ENCODE measurements at places on chromosomes 7 and 10. TPM values are rescaled to one million over a fixed set of nuclear protein-coding genes. Genes with fewer than 3 reads are reported as not detected.

- no peak for DNase-seq
These were observed 12.9 kb downstream of the GRM8 start for GRCh38 chr7:127239814-127240213.

DNA sequence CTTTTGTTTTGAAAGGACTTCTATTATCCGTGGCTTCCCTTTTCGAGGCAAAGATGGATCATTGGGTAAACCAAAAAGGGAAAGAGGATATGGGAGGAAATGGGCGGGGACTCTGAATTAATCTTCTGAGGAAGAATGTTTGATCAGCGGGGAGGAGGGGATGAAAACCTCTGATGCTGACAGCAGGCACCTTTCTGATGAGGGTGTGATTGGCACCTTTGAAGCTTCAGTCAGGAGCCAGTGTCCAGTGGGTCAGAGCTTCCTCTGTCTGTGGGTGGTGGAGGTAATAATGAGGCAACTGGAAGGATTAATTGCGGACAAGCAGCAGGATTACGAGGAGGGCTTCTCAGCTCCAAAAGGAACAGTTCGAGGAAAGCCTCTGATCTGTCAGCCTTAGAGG, 877.6 kb downstream of the LRMDA start:
- DNase-seq: no peak

DNA sequence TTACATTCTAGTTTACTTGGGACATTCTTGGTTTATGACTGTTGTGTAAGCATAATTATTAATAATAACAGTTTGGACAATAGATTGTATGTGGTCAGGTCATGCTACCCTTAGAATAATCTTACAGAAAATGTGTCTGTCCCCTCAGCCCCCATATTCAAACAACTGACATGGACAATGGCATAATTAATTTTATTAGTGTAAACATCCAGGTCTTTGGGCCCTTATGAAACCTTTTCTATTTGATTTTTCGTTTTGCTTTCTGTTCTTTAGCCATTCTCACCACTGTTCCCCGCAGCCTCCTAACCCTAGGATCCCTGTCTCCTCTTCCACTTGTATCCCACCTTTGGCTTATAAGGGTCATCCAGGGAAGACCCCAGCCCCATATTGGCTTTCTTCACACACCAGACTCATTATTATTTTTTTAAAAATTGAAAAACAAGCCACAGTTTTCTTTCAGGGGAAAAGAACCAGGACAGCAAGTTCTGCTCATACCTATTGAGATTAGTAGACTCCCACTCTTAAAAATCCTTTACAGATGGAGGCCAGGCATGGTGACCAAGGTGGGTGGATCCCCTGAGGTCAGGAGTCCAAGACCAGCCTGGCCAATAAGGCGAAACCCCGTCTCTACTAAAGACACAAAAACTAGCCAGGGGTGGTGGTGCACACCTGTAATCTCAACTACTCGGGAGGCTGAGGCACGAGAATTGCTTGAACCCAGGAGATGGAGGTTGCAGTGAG, 11.5 kb downstream of the VIM start:
- DNase-seq: no peak

DNA sequence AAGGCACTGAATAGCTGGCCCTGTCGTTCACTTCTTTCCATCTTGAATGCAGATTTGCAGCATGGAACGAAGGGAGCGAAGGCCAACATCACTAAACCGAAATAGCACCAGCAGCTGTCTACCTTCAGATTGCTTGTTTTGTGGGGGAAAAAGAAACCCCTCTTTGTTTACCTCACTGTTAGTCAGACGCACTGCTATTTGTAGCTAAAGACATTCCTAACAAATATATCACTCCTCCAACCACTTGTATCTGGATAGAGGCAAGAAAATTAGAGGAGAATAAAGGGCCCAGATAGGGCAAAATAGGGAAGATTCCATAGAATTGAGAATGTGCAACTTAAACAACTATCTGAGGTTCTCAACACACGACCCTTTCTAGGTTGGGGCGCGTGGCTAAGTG, 26.5 kb downstream of the ANK3 start:
- no peak for DNase-seq

SEMA3A gene
- 24.0 TPM for polyA plus RNA-seq

GRCh38 chr7:75813084-75813483, 522 bp downstream of the CCL24 start:
- DNase-seq: no peak

GRCh38 chr7:143980746-143981510, 19.2 kb upstream of the OR6B1 start:
- DNase-seq: no peak

DNA sequence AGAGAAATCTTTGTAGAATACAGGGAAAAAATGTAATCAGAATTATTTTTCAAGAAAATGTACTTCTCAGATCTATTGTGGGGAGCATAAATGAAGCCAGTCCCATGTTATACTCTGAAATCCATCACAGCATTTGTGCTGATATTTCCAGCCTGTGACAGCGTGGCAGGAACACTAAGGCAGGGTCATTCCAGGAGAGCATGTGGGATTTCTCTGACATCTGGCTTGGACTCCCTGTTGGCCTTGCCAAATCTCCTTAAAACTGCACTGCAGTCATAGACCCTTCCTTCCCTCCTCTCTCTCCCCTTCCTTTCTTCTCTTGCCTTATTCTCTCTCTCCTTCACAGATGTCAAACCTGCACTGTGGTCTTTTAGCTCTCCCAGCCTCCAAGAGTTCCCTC, 6.5 kb upstream of the TSPAN13 start:
- peak; percentile 35 for DNase-seq

DNA sequence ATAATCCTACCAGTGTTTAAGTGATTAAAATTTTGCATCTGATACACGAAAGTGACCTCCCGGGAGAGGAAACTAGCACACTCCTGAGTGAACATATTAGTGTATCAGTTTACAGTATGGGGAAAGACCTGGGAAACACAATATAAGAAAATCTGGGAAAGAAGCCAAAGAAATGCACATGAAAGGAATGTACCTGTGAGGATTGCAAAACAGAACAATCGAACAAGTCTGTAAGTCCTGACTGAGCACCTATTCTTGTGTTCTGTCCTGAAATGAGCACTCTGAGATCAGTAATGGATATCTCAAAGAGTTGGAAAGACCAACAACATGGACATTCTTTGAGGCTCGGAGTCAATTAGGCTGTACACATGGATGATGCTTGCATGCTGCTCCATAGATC, 554.7 kb downstream of the SORCS3 start:
- no peak for DNase-seq

FBXO24 gene
- polyA plus RNA-seq: 2.3 TPM

DNA sequence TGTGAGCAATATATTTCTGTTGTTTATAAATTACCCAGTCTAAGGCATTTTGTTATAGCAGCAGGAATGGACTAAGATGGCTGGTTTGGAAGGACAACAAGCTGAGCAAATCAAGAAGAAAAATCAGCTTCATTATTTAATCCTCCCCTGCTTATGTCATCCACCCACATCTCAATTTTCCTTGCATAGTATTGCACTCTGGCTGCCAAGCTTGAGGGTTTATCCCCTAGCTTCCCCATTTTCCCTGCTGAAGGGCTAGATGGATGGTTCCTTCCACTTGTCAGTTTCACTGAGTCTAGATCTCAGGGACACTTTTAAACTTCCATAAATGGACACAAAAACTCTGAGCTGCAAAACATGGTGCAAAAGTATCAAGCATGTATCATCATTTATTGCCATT, 75.2 kb upstream of the LAMB4 start:
- no peak for DNase-seq

MSS51 gene
- polyA plus RNA-seq: 47.4 TPM

DNA sequence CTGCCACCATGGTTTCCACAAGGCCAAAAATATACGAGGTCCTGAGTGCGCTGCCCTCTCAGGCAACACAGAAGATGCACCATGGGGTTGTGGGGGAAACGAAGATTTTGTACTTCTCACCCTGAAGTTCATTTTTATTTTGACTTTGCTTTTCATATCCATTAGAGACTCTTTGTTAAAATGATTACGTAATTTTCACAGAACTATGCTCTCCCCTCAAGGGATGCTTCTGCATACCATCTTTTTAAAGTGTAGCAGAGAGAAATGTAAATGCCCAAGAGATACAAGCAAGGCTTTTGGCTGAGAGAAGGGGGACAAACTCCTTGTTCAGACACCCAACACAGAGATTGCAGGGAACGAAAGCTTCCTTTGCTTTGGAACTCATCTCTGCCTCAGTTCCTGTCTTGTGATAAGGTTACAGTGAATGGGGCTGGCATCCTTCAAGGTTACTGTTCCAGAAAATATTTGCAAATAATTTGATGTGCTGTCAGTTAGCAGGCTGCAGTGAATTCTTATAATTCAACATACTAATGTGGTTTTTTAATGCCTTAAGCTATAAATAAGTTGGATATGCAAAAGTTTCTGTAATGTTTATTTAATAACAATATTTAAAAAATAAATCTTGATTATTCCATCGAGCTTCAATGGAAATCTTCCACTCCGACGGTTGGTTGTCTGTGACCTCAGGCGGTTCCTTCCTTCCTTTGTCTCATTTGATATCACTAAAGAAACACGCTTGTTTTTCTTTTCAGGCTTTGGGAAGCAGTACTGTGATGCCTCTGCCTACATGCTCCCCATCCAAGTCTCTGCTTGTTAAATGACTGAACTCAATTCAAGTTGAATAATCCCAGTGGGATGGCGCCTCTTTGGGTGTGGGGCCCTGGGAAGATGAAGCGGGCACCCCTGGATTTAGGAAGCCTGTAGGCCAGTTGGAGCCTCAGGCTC, 209.3 kb upstream of the CTBP2 start:
- DNase-seq: no peak

DNA sequence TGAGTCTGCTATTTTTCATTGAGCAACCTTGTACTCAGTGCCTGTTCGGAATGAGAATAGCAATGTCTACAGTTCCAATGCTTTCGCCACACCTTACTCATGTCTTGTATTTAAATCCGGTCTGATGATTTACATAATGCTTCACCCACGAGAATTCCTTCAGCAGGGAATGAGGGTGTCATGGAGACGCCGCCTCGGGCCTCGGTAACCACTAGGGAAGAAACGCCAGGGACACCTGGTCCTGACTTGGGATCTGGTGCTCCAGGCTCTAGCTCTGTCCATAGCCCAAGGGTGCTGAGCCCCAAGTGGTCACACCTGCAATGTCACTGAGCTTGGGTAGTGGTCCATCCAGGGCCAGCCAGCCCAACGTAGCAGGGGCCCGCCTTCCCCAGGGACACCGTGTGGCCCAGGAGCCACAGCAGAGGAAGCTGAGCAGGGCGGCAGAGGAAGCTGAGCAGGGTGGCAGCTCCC, 37.4 kb downstream of the PRKAG2 start:
- DNase-seq: no peak

GRCh38 chr7:41187322-41187721, 515.6 kb downstream of the INHBA start:
- DNase-seq: no peak

PLCE1 gene
- 53.4 TPM for polyA plus RNA-seq

GRCh38 chr10:75452997-75453396, 21.6 kb downstream of the LRMDA start:
- no peak for DNase-seq

DNA sequence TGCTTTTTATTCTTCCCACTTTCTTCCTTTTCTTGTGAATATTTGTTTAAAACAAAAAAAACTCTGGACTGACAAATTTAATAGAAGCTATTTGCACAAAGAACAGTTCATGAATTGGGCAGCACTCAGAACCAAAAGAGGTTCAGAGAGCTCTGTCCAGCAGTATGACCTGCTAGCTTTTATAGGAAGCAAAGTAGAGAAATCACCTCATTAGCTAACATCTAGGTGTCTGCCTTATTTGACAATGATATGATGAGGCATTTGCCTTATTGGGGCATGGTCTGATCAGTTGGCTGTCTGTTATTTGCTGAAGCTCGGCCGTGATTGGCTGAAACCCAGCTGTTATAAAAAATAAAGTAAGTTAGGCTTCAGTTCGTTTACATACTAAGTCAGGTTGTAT, 819 bp upstream of the TRIM4 start:
- no peak for DNase-seq

TSPAN12 gene
- 57.2 TPM for polyA plus RNA-seq

DNA sequence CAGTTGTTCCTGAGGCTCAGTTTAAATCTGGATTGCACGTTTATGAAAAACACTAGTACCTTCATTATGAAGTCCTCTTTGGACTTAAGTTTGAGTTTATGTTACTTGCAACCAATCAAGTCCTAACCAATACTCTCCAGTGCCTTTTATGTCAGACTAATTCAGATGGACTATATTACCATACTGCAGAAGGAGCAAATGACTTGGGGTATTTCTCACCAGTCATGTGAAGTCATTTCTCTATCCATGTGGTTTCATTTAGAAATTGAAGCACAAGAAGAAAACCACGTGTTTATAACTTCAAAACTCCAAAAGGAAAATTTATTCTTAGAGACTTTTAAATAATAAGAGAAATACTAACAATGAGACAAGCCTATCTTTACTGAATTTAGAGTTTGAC, 201.6 kb downstream of the MBL2 start:
- no peak for DNase-seq

DNA sequence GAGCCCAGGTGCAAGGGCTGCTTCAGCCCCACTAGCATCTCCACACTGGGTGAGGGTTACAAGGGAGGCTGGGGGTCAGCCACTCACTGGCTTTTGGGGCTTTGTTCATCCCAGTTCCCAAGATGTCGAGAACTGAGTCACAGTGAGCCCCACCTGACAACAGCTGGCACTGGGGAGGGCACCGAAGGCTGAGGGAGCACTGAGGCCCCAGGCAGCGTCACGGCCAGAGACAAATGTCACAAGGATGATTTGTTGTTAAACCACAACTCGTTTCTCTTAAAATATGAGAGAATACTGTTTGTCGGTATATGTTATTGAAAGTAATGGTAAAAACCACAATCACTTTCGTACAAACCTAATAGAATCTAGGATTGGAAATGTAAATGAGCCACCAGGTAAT, 219.9 kb downstream of the CELF2 start:
- no peak for DNase-seq
